Natural killer cell treated with Interleukin-12 subunit alpha and Interleukin-12 subunit beta and Interleukin-15 and Interleukin-18, amount 100 ng/mL, for 72 hours (primary cell): ENCODE measurements at places on chromosomes 6 and 20. TPM values are rescaled to one million over a fixed set of nuclear protein-coding genes. Genes with fewer than 3 reads are reported as not detected.

PNLDC1 gene
- total RNA-seq, result 1.1 TPM

DNA sequence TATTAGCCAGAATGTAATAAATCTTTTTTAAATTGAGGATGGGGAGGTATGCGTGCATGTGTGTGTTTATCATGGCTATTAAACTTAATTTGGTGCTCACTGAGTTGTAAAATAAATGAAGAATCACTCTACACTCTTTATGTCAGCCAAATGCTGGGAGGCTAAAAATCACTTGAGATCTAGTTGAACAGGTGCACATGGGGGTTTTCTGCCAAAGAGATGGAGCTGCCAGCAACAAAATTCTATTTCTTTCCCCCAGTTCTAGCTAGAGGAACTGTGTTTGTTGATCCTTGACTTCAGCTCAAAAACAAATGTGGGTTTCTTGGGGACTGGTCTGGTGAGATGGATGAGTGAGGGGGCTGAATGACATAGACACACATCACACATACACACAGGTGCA lies 183.3 kb upstream of the BTBD3 start:
- no peaks in the 10 kb centered on the region for H3K4me1 ChIP-seq
- no peak overlapping the region for H3K4me3 ChIP-seq
- no peak for DNase-seq

DNA sequence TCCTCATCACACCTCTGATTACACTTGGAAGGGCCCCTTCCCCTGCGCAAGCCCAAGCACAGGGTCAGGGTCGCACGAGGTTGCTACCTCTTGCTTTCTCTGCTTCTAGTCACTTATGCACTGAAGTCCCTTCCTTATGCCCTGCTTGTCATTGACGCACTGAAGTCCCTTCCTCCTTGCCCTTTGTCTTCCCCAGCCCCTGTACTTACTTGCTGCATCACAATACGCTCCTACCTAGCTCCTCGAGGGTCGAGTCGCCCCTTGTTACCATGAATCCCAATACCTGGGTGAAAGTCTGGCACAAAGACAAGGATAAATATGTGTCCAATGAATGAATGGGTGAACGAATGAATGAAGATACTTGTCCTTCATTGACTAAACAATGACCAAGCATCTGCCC lies 75.9 kb downstream of the LYRM4 start:
- no peaks in the 10 kb centered on the region for H3K27me3 ChIP-seq
- no peak overlapping the region for H3K27ac ChIP-seq
- H3K36me3 ChIP-seq, result no peaks in the 10 kb centered on the region
- H3K4me1 ChIP-seq, result peaks cover 11% of the 10 kb centered on the region
- no peak for DNase-seq

- no peak overlapping the region for H3K4me3 ChIP-seq
- no peak for DNase-seq
- peaks cover 8% of the 10 kb centered on the region for H3K4me1 ChIP-seq
Measured at GRCh38 chr6:105519954-105520353, 117.1 kb upstream of the PREP start.
